Stimulated activated CD8-positive, alpha-beta memory T cell treated with anti-CD3 and anti-CD28 coated beads, Interleukin-7, amount 100 ng/mL, for 1 hour (primary cell): ENCODE measurements at places on chromosomes 2 and 18.

DNA sequence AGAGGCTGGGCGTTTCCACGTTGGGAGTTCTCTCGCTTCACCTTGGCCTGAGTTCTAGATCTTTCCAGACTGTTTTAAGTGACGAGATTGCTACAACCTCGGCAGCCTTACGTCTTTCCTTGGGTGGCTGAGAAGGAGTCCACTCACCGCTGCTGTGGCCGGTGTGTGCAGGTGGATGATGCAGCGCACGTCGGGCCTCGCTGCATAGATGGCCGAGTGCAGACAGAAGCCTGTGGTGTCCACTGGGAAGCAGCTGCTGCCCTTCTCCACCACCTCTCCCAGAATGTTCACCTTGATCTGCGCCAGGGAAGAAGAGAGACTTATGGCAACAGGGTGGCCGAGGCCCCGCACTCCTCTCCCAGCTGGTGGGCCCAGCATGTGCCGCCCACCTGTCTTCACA lies 75.7 kb downstream of the ADD2 start:
- DNase-seq = no peak

DNA sequence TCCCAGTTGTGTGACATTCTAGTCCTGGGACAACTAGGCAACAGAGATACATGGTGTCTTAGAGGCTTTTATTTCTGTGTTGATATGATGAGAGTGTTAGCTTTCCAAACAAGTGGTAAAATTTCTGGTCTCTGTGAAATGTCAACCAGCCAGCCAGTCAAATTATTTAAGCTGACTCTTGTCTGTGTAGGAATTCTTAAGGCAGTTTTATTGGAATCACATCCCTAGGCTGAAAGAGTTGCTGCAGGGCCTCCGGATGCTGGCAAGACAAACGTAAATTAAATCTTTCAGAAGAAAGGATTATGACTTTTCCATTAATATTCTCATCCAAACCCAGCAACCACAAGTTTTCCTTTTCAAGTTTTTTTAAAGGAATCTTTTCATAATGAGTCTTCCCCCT lies 44.6 kb downstream of the SERPINB7 start:
- no peak for DNase-seq

- no peak for DNase-seq
These were observed 62.3 kb upstream of the MAP4K3 start for GRCh38 chr2:39499336-39499735.

DNA sequence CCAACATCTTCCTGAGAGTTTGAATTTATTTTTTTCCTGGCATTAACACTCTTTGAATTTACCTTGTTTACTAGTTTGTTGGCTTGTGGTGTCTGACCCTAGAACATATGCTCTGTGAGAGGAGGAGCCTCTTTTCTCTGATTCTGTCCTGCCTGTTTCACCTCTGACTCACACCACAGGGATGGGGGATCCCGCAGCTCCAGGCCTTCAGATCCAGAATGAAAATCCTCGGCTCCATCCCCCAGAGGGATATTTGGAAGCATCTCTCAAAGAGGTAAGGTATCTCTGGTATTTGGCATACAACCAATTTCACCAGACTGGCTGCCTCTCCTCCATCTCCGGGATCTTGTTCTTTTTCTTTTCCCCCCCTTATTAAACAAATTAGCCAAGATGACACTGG lies 104.7 kb downstream of the GPR39 start:
- no peak for DNase-seq

DNA sequence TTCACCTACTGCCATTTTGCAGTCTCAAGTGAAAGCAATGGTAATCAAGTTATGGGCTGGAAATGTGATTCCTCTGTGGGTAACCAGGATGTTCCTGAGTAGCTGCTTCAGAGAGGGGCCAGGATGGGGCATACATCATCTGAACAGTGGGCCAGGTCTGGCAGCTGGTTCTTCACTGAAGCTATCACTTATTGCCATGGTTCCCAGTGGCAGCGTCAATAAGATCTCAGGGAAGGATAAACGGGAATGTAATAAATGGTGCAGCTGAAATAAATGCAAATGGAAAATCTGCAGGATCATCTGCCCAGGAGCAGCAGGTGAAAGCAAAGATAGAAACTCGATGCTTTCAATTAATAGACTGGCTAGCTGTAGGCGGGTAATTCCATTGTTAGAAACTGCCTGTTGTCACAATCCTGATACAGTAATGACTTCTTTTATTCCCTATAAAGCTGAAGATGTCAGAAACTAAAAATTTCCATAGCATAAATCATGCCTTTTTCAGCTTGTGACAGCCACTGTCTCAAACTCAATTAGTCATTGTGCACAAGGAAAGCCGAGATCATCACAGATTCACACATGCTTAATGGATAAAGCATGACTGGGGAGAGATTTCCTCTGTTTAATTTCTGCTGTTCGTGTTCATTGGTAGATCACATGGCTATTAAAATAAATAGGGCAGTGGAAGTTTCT lies 56.2 kb upstream of the CCDC85A start:
- no peak for DNase-seq

DNA sequence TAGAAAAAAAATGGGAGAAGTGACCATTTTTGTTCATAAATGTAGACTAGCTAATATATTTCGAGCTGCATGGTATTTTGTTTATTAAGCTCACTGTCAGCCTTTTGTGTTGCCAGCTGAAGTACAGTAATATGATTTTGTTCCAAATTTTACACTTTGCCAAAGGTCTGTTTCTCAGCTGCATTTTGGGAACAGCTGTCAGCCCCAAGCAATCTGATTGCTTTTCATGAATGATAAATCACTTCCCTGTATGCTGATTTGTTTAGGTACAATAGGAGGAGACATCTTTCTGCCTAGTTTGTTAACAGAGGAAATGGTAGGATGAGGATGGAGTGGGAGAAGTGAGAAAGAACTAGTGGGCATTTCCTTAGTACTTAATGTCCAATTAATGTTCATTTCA lies 79.3 kb downstream of the NABP1 start:
- DNase-seq = no peak

DNA sequence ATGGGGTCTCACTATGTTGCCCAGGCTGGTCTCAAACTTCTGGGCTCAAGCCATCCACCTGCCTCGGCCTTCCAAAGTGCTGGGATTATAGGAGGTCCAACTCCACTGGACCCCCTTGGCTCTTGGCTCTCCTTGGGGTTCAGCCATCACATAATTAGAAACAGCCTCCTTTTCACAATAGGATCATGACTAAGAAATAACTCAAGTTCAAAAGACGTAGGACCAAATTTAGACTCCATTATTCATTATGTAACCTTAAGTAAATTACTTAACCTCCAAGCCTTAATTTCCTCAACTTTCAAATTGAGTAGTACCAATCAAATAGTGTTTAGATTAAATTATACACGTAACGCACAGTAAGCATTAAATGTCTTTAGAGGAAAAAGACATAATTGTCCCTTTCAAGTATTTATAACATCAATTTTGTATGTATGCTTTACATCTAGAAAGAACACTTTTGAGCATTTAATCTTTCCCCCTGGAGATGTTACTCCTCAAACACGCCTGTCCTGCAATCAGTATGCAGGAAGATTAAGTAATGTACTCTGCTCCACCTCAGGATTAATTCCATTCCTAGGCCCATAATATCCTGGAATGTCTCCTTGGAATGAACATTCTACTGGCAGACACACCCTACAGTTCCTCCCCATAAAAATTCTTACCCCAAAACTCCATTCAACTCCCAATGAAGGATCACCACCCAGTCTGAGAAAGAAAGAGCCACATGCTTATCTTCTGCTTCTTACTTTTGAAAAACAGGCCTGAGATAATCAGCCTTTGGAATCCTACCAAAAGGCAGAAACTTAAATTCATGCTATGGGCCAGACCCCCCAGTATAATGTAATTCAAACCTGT lies 49.1 kb downstream of the COBLL1 start:
- DNase-seq = no peak

GRCh38 chr2:121735518-121736074 lies 1.1 kb downstream of the NIFK start:
- DNase-seq = no peak

GRCh38 chr2:60492548-60492947 lies 60.9 kb downstream of the BCL11A start:
- DNase-seq = no peak

- no peak for DNase-seq
These were observed 14.5 kb downstream of the RTN4 start for GRCh38 chr2:55035716-55036115.

DNA sequence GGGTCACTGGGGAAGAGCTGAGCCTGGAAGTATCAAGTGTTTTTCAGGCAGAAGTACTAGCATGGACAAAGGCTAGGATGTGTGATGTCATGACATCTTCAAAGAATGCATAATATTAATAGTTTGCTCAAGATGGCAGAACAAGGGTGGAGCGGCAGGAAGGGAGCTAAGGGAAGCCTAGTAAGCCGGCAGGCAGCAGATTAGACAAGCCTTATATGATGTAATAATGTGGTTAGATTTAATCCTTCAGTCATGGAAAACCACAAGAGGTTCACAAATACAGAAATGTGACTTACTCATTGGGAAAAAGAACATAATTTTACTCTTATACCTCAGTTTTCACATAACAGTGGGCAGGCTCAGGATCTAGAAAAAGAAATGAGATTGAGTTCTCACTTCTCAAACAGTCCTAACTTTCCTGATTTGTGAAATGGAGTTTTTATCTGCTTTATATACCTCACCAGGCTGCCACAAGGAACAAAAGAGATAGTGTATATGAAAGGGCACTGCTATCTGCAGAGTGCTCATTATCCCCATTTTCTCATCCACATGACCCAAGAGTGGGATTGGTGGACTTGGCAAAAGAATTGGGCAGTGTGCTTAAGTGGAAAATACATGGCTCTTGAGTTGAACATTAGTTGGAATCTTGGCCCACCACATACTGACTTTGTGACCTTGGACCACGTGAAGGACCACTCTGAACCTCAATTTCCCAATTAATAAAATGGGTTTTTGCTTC lies 89.1 kb upstream of the LHCGR start:
- DNase-seq = no peak

- no peak for DNase-seq
These were observed 184.2 kb downstream of the PIEZO2 start for GRCh38 chr18:10965119-10965518.

DNA sequence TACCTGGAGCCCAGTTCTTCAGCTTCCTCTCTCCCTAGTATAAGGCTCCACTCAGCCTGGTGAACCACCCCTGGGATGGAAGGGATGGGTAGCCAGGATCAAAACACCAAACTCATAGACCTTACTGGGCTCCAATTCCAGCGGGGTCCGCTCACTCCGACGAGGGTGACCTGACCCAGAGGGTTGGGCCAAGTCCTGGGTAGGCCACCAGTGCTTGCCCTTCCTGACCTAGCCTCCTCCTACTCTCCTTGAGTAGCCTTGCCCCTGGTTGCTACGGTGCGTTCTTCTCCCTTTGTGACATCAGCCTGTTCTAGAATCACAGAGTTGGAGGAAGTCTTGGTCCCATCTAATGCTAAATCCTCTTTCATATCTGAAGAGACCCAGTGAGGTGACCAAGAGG lies 537 bp upstream of the STAT4 start:
- no peak for DNase-seq

DNA sequence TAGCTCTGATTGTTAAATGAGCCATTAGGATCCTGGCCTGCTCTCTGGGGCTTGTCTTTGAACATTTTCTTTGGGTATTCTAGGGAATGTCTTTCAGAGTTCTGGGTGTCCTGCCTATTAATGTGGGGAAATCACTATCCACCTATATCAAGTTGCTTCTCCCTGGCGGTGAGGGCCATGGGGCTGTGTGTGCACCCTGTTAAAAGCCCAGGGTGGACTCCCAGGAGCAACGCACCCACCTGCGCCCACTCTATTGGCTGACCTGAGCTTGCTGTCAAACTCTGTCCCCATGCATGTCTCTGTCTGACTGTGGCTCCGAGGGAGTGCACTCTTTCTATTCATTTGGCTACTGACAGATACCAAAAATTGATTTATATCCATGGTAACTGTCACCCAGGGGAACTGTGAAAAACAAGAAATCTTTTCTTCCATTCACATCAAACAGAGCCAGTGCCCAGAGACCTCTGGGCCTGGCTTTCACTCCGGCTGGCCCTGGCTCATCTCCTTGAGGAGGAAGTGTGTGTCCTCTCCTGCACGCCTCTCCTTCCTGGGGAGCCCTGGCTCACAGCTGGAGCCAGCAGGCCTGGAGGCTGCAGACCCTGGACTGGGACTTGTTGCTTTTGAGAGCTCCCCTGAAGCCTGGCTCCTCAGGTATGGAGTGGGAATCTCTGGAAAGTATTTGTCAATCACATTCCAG lies 10.5 kb upstream of the TOGARAM2 start:
- DNase-seq = no peak

GRCh38 chr18:13178976-13179375 lies 39.6 kb upstream of the LDLRAD4 start:
- no peak for DNase-seq

DNA sequence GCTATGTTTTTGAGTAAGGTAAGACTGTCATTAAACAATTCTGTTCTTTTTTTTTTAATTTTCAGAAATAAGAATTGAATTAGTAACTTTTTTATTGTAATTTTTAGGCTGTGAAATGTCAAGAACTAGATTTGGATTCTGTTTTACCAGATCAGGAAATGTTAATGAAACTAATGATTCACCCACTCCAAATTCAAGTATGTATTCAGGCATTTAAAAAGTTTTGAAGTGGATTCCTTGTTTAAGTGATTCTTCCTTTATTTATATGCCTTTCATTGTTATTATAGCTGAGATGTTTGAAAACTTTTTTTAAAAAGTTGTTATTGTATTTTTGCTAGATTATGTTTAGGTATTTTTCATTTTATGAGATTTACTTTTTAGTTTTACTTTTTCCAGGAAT lies 96.7 kb downstream of the UBR3 start:
- no peak for DNase-seq

GRCh38 chr2:58473165-58473564 lies 232.0 kb upstream of the FANCL start:
- DNase-seq = no peak

GRCh38 chr2:195094330-195094729 lies 562.7 kb upstream of the SLC39A10 start:
- DNase-seq = no peak

DNA sequence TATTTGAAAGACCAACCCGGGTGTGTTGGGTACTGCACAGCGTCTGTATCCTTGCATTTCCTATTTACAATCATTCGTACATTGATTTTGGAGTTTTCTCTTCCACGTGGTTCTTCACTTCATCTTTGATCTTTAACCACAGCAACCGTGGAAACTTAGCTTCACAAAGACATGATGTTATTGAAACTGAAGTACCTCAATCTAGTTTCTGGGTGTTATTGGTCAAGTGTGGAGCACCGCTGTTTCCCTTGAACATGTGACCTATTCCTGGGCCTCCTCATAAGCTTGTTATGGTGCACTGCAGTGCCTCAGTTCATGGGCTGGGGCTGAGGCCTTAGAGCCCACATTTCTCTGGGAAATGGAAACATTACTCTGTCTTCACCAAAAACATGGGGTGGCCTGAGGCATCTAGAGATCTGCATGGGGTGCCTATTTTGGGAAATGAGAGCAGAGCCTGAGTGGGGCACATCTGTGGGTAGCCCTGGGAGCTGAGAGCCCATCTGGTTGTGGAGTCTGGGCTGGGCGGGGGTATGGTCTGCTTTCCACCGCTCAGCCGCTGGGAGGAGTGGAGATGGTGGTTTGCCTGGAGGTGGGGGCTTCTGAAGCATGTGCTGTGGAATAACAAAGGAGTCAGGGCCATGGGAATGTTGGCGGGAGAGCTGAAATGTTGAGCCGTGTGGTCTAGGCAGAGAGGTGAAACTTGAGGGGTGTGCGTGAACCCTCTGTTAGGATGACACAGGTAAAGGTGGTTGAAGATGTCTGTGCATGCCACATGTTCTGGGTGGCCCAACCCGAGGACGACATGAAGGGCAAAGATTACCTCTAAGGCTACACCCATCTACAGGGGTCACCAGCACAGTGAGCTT lies 37.4 kb downstream of the ZNF236 start:
- no peak for DNase-seq

GRCh38 chr18:32612651-32613050 lies 142.0 kb upstream of the GAREM1 start:
- no peak for DNase-seq
